ENCODE measurements at places on chromosomes 2 and 18.
A peak's percentile ranks its signal among the peaks of the same experiment; 100 is the strongest.

- no peak for DNase-seq
Observed at GRCh38 chr2:162153608-162154224, 1.7 kb upstream of the GCG start.

- no peak for DNase-seq
Observed at GRCh38 chr2:23626701-23627230, 241.8 kb downstream of the KLHL29 start.

DNA sequence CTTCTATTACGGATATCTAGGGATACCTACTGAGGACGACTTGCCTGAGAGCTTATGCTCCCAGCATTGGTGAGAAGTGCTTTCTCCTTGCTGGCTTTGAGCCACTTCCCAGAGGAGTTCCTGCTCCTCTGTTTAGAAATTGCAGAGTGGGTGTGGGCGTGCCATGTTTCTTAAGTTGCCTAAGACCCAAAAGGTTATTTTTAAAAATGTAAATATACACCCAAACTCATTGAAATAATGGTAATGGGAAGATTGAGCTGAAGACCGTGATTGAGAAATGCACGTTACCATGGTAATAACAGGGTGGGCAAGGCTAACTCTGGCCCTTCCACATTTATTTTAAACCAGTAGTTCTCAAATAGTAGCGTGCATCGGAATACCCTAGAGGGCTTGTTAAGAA lies 17.2 kb upstream of the TMEM200C start:
- DNase-seq, result no peak

DNA sequence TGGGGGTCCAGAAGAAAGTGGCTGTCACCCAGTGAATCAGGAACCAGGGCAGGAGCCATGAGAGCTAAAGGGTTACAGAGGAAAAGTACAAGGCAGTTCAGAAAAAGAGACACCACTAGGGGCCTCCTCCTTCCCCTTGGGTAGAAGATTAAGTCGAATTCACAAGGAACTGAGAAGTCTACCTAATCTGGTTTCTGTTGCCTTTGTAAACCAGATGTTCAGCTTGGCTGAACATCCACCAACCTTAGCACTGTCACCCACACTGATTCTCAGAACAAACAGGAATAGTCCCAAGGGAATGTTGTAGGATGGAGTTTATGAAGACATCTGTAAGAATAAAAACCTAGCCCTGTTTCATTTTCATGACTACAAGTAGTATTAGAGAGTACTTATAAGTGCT lies 90.4 kb upstream of the NOSTRIN start:
- DNase-seq, result no peak

- DNase-seq, result no peak
Observed at GRCh38 chr18:28110924-28111323, 66.0 kb downstream of the CDH2 start.

- DNase-seq, result no peak
Observed at GRCh38 chr2:208489687-208490086, 83.1 kb downstream of the PTH2R start.

- DNase-seq, result no peak
Observed at GRCh38 chr2:65969161-65969560, 465.8 kb upstream of the MEIS1 start.

DNA sequence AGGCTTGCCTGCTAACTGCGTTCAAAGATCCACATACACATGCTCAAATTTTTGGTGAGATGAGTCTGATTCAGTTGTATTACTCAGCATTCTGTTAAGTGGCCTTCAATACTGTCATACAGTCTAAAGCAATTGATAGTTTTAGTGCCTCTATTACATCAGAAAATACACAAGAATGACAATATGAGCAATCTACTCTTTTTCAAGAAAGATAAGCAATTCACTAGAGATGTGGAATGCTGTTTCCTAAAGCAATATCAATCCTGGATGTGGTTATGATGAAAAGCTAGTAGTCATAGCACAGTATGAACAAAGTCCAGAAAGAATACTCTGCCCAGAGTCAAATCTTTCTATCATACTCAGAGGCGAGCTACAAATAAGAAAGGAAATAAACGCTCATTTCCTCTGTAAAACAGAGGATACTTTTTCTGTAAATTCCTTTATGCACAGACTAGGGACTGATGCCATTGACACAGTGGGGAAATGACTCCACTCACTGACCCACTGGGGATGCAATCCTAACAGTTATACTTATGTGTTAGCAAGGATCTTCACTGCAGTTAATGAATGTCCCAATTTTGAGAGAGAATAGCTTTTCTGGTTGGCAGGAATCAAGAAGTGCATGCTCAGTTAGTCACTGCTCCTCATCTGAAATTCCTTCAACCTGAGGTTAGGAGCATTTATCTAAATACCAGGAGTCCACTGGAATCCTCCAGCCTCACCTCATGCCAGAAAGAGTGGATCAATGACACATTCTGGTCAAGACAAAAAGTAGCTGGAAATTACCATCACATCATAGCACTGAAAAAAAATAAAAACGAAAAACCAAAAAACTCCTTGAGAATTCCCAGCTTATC lies 83.3 kb downstream of the PDE11A start:
- no peak for DNase-seq

DNA sequence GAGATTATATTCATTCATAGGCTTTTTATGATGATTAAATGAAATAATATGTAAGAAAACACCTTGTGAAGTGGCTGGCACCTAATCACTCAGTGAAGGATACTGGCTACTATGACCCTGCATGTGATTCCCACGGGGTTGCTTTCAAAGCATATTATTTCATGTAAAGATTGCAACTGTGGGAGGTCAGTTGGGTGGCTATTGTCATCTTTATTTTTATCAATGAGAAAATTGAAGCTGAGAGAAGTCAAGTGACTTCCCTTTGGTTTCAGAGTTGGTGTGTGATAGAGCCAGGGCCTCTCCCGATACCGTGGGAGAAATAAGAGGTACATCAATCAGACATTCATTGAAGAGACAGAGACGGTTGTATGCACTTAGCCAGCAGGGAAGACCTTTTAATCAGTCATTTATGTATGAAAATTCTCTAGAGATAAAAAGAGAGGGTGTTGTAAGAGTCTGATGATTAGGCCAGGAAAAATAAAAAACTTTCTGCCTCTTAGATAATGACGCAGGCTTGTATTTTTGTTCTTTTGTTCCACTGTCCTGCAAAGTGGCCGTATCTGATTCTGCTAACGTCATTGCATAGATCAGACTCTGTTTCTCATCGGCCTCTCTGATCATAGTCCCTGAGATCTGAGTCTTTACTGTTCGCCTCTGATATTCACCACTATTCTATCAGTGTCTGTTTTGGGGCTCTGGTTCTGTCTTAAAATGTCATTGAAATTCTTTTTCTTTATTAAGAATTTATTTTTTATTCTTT lies 50.5 kb downstream of the QPCT start:
- no peak for DNase-seq

GRCh38 chr2:78839259-78839658 lies 186.2 kb upstream of the REG3G start:
- DNase-seq, result no peak

DNA sequence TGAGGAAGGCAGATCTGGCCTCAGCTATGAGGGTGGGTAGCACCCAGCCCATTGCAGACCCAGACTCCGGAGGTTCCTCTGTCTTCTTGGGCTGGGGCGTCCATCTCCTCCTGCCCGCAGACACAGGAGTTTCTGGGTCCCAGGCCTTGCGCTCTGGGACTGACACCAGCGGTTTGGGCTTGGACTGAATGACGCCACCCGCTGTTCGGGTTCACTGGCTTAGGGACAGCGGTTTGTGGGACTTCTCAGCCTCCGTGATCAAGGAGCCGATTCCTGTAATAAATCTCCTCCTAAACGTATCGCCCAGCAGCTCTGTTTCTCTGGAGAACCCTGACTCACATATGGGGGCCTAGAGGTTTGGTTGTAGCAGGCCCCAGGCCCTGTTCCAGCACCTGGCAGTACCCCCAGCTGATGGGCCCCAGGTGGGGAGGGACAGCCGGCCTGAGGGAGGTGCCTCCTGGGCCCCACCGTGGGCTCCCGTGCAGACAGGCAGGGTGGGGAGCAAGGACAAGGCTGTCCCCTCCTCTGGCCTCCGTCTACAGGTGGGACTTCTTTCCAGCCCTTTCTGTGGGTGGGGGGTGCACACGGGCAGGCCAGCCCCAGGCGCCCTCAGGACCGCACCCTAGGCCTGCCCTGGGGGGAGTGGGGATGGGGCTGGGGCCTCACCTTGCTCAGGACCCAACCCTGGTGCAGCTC lies 4.5 kb upstream of the AQP12A start:
- no peak for DNase-seq

DNA sequence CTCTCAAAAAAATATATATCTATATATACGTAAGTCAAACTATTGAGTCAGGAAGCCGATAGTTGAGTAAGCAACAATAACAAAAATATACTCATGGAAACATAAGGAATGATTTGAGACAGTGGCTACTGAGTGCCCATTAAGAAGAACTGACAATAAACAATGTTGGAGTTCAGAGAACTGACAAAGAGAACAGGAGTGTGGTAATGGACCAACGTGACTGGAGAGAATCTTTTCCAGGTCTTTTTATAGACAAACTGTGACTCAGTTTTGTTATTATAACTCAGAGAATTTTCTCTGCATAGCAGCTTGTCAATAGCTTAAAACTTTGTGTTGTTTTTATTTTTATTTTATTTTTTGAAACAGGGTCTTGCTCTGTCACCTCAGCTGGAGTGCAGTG lies 4.6 kb upstream of the GALM start:
- DNase-seq, result no peak

DNA sequence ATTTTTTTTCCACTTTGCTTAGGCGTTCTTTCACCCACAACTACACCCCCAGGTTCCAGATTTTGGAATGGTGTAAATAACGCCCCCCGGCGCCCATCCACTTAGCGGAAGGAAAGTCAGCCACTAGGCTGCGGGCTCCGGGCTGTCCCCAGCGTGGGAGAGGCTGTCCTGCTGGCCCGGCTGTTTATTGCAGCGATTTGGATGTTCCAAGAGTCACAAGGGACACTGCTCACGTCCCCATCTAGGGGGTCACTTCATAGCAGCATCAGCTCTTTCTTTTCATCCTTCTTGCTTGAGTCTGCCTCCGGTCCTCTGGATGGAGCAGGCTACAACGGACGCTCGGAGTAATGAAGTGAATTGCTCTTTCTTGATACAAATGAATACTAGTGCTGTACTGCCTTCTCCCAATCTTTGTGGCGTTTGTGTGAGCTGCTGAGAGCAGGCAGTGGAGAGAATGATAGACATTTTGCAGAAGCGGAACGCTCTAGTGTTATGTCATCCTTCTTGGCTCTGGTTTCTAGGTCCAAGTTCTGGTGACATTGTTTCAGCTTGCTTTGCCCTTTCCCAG lies 50.7 kb upstream of the PAIP2B start:
- DNase-seq, result no peak

DNA sequence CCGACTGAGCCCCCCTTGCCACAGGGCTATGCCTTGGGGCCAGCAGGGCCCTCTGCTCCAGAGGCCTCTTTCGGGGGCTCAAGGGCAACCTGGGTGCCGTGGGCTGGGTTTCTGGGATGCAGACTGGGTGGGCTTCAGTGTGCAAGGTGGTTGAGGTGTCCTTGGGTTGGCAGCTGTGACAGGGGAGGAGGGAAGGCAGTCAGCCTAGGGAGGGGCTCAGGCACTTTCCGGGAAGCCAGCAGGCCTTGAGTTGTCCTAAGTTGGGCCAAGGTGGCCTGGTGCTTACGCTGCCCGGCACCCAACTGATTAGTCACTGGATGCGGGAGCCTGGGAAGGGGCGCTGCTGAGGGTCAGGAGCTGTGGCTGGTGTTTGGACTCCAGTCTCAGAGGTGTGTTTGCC lies 199.5 kb downstream of the TWIST2 start:
- no peak for DNase-seq

- peak; percentile 16 for DNase-seq
Observed at GRCh38 chr2:70523996-70524965, 29.3 kb downstream of the TGFA start.

GRCh38 chr2:227608561-227609338 lies 5.9 kb downstream of the SCYGR3 start:
- no peak for DNase-seq

DNA sequence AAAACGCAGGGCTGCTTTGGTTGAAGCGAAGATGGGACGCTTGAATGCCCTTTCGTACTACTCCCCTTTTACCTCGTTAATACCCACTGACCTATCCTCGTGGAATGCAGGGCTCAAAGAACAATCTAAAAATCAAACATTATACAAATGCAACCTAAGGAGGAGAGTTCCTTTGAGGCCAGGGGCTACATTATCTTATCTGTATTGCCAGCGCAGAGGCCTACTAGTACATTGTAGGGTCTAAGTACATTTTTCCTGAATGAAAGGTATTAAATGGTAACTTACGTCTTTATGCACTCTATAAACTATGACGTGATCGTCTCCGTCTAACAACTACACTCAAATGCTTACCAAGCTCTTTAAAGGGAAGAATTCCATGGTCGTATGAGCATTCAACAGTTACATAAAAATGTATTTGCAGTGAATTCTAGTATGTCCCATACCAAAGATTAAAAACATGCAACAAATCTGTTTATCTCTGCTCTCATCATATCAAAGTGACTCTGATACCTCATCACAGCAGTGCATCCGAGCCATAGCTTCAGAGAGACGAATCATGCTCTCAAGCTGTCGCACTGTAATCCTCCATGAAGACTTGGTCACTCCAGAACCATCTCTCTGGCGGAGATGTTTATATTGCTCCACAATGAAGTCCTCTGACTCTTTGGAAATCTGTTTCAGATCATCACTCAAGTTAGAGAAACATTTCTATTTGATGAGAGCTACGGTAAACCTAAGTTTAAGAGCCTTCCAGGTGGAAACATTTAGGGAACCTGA lies 14.1 kb upstream of the LCT start:
- DNase-seq, result no peak

DNA sequence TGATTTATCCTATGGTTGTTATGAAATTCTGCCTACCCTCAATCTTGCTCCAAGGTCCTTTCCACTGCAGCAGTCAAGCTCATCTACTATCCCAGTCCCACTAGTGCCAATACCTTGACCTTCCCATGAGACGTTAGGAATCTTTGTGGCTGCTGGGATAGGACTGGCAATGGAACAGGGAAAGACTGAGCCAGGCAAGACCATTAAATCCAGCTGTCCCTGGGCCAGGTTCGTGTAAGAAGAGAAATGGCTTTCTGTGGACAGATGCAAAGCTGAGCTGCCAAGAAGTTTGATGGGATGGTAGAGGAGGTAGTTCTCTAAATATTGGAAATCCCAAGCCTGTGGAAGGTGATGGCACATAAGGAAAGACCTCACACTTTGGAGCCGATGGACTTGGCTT lies 50.1 kb upstream of the TMEM17 start:
- DNase-seq, result no peak

GRCh38 chr2:55428258-55428657 lies 8.6 kb upstream of the CCDC88A start:
- DNase-seq, result no peak

DNA sequence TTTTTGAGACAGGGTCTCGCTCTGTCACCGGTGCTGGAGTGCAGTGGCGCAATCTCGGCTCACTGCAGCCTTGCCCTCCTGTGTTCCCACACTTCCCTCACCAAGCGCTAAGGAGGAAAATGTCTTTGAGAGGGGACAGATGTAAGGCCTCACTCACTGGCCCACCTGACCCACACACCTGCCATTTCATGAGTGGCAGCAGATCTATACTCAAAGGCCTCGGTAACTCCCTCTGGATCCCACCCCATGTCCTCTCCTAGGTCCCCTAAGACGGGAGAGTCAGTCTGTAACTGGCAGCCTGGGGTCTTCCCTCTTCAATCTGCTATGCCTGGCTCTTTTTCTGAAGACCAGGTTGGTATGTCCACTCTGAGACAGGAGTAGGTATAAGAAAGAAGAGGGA lies 12.9 kb downstream of the TMEM247 start:
- no peak for DNase-seq
